ENCODE measurements at places on chromosomes 3 and 15.

DNA sequence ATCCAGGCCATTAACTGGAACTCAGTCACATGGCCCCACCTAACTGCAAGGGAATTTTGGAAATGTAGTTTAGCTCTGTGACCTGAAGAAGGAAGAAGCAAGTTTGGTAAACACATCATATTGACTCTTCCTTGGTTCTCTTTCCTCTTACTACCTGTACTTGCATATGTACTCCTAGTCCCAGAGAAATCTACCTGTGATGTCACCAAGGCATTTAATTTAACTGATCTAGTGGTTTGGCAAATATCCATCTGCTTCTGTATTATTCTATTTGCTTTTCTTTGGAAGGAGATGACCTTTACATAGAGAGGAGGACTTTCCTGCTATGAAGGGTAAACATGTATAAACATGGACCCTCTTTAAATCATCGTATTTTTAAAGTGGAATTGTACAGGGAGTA lies 150.8 kb downstream of the TMEM108 start:
- DNase-seq = no peak

DNA sequence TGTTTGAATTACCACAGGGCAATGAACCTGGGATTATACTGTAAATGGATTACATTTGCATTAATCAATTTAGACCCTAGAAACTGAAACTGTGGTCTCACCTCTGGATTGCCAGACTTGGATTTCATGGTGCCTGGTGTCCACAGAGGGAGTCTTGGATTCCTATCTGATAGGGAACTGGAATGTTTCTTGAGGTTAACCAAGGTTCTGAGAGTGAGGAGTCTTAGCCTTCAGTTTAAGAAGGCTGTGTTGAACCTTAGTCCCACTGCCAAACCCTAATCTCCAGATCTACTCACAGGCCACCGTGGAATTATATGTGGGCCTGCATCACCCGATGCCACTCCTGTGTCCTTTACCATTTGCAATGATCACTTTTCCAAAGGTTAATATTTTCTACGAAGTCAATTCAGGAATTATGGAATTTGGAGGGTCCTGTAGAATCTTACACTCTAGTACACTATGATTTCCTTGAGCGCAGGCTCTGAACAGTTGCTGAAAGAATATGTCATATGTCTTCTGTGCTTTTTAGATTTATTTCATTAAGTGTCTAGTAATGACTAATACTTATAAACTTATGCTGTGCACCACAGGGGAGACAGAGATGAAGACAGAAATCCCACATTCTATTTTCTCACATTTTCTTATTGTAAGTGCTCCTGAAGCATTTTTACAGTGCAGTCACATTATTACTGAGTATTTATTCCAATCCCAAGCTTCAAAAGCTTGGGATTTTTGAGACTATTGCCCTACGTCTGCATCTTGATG lies 87.9 kb downstream of the EFL1 start:
- DNase-seq = no peak

DNA sequence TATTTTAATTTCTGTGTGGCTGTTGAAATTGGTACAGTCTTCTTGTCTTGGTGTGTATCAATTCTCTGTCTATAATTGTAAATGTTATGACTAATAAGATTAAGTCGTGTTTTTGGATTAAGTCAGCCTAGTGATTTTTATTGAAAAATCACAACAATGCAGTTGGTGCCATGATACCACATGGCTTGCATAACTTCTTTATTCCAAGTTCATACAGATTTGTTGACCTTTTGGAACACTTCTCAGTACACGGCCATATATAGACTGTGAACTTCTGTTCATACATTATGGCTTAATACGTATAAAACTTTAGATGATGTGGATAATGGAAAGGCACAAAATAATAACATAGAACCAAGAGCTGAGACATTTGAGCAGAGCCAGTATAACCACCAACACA lies 121.2 kb upstream of the NAALADL2 start:
- DNase-seq = no peak

- DNase-seq = no peak
Measured at GRCh38 chr3:22593638-22594037, 609.5 kb upstream of the UBE2E2 start.

DNA sequence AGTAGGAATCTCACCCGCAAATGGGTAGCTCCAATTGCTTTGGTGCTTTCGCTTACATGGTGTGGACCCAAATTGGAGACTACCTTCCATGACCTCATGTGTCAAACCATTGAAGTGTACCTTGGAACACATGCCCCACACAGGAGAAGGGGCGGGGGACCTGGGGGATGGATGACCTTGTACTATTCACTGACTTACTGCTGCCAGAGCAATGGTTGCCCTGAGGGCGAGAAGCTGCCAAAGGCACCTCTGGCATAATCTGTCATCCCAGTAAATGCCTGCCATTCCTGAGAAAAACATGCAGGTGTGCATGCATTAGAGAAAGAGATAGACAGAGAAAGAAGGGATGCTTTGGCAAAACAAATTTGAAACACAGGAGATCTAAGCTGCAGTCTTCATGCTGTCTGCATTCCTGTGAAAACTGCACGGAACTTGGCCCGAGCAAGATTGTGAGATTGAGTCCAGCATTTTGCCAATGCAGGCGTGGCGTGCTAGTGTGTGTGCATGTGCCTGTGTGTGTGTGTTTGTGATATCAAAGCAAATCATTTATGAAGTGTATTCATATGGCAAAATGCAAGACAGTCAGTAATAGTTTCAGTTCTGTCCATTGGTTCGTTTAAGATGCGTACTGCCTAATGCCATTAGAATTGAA lies 219.5 kb upstream of the MDFIC2 start:
- no peak for DNase-seq

- DNase-seq = no peak
Measured at GRCh38 chr3:138509586-138509985, 75.2 kb downstream of the ESYT3 start.

DNA sequence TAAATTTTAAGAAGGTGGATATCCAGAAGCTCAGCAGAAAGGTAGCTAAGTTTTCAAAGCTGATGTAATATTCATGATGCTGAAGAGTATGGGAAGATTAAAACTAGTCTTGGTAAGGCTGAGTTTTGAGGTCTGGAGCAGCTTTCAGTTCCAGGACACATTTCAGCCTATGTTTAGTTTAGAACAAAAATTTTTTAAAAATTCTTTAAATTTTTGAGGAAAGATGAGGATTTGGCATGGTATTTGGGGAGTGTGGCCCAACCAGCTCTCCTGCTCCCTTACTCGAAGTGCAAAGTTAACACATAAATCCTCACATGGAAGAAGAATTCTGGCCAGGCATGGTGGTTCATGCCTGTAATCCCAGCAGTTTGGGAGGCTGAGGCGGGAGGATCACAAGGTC lies 1039.1 kb downstream of the NAALADL2 start:
- DNase-seq = no peak

- DNase-seq = no peak
Measured at GRCh38 chr3:197408177-197408957, 110.0 kb upstream of the DLG1 start.

DNA sequence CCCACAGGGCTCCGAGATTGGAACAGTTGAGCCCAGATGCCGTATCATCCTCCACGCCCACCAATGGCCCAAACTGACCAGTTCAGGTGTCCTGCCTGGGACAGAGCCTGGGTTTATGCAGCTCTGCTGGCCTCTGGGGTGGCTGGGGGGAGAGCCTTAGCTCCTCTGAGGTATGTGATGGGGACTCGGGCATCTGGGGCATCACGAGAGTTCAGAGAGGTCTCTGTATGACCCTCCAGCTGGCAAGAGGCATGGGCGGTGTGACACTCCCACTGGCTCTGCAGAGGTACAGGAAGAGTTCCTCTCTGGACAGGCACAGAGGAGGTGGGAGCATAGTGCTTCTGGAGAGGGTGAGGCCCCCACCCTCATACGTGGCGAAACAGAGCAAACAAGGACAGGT lies 26.6 kb upstream of the DUSP7 start:
- DNase-seq = no peak

- DNase-seq = no peak
Measured at GRCh38 chr15:88609344-88610090, 11.6 kb upstream of the AEN start.

DNA sequence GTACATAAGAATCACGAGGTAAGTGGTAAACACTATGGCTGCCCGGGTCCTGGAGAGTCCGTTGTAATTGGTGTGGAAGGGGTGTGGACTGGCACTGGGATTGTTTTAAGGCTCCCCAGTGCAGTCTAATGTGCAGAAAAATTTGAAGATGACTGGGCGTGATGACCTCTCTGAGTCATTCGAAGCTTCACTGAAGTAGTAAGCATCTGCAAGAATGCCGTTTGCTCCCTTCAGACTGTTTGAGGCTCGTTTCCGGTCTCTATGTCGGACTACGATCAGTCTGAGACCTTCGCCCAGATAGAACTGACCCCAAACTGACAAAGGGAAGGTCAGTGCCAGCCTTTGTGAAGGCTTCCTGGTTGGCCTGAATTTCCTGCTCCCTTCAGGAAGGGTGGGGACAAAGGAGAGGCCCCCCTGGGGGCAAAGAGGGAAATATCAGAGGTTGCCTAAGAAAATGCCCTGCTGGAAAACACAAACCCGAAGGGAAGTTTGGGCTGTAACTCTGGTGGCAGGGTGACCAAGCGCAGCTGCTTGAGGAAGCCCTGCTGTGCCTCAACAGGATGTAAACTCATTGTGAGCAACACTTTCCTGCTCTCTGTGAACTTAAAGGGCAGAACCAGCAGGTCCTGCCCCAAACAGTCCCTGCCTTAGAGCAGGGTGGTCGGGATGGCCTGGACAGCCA lies 34.6 kb downstream of the BTD start:
- no peak for DNase-seq

- no peak for DNase-seq
Measured at GRCh38 chr3:179083977-179084376, 12.4 kb upstream of the ZMAT3 start.

GRCh38 chr3:194150252-194150934 lies 14.4 kb downstream of the HES1 start:
- DNase-seq = no peak

DNA sequence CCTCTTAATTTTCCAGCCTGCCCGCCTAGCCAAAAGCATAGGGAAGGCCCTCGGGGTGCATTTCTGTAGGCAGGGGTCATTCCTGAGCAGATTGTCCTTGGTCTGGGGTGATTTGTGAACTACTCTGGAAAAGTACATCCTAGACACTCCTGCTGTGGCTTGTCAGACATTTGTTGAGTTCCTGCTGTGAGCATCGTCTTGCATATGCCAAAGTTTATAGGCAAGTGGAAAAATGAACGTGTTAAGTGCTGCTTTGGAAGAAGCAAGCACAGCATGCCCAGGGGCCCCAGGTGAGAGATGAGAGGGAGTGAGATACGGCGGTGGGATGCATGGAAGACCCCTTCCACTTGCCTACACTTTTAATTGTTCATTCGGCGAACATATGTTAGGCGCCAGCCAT lies 237.7 kb upstream of the ST8SIA2 start:
- no peak for DNase-seq

GRCh38 chr3:44682182-44682896 lies 30.1 kb upstream of the ZNF502 start:
- DNase-seq = no peak

- peak; percentile 42 for DNase-seq
Measured at GRCh38 chr3:49805367-49805782, 2.3 kb downstream of the INKA1 start.

GRCh38 chr15:86526938-86527690 lies 447.4 kb downstream of the AGBL1 start:
- DNase-seq = no peak

DNA sequence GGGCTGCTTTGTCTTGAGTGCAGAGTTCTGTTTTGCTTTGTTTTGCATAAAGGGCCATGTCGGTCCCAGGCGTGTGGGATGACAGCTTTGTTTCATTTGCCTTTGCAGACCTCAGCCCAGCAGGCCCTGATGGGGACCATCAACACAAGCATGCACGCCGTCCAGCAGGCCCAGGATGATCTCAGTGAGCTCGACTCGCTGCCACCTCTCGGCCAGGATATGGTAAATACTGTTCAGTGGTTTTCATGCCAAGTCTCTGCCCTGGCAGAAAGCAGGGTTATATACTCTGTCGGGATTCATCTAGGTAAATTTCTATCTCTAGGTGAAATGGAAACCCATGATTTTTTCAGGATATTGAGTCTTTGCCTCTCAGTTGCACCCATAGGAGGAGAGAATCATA lies 343.9 kb upstream of the TPM1 start:
- no peak for DNase-seq

DNA sequence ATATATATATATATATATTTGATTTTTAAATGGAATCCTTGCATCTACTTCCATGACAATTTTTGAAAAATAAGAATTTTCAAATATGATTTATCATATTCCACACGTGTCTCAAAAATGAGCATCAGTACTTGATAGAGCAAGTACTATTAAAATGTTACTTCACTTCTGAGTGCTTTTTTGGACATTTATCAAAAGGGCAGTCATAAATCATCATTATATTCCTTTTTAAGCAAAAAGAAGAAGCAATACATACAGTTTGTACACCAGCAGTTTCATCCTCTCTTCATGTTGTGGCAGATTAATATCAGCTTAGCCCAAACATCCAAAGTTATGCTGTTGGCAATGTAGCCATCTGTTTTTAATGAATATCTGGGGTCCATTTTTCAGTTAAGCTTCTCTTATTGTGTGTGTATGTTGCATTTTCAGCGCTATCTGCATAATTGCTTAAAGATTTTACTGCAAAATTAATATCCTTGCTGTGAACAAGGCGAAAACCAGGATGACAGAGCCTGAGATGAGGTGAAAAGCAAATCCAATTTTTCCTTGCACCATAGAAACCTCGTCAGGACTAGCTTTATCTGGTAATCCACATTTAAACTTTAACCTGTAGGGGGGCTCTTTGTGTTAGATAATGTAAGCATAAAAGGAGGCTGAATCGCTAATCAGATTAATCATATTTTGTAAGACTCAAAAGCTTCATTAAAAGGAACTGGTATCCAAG lies 604.9 kb upstream of the AGTR1 start:
- DNase-seq = no peak

DNA sequence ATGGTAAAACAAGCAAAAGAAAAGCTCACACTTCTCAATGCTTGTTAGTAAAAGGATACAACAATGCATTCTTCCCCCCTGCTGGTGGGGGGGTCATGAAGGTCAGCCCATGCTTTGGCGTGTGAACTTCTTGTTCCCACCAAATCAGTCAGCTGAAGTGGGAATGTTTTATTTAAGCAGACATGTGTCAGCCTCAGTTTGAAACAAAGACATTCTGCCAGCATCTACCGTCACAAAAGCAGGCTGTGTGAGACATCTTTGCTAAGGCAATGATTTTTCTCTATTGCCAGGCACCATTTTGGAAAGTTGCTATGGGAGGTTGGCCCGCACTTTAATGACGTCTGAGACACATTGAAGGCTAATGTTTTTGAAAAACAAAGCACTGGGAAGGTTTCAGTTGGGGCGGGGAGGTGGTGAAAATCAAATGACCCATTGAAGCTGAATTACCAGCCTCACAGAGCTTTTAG lies 206.6 kb downstream of the TLE3 start:
- DNase-seq = no peak

DNA sequence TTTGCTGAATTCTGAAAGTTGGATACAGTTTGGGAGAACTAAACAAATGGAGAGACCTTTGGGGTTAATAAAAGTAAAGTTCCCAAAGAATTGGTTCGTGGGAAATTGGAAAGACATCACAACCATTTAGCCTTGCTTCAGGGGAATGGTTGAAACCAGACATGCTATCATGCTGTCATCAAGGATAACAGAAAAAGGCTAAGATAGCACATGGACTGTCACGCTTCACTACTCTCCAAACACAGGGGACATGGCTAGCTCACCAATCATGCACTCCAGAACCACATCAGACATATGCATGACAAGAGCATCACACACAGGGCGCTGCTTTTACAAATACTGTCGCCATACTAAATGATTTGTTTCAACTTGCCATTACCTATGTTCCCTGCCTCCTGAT lies 671.7 kb upstream of the ROBO1 start:
- no peak for DNase-seq

Measured in mucosa of descending colon (tissue), 3 donors.